Astrocyte (in vitro differentiated cells and primary cell): ENCODE measurements at places on chromosomes 6 and 20. TPM values are rescaled to one million over a fixed set of nuclear protein-coding genes. Genes with fewer than 3 reads are reported as not detected.
A peak's percentile ranks its signal among the peaks of the same experiment; 100 is the strongest.

Gene SULF2
- 115 and 139 TPM in 2 replicates for total RNA-seq

Gene LY6G5B
- 17.5 and 20.3 TPM in 2 replicates for total RNA-seq

Gene BEND3
- total RNA-seq, result 3.7 and 4.4 TPM in 2 replicates

Gene TMC2
- not detected in 2 replicates for total RNA-seq

- H3K4me3 ChIP-seq, result no peak overlapping the region
- no peaks in the 10 kb centered on the region for H3K36me3 ChIP-seq
- DNase-seq, result no peak
- H3K27ac ChIP-seq, result no peak overlapping the region
- H3K27me3 ChIP-seq, result no peaks in the 10 kb centered on the region
Observed at GRCh38 chr6:159826968-159827647, 27.0 kb downstream of the PNLDC1 start.

DNA sequence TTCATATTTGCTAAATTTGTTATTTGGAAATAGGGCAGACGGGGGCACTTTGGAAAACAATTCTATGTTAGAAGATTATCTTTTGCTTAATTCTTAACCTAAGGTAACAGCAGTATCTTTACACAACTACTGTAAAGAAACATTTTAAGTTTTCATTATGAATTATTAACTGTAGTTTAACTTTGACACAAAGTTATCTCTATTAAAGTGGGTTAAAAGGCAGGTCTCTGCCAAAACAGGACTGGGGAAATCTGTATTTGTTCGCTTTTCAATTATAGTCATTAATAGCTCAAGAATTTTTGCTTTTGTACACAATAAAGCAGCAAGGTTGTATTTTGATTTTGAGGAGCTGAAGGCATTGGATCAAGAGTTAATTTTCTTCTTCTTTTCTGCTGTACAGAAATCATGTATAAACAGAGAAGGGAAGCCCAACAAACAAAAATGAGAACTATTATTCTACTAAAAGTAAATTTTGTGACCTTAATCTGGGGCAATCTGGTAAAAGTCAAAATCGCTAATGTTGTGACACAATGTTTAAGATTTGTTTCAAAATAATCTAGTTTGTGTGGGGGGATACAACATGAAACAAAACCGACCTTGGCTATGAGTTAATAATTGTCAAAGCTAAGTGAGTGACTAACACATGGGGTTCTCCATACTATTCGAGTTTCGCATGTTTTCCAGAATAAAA lies 2.9 kb downstream of the STAU1 start:
- H3K4me1 ChIP-seq, result peaks cover 8% of the 10 kb centered on the region
- no peaks in the 10 kb centered on the region for H3K36me3 ChIP-seq
- no peaks in the 10 kb centered on the region for H3K27me3 ChIP-seq
- H3K27ac ChIP-seq, result no peak overlapping the region

DNA sequence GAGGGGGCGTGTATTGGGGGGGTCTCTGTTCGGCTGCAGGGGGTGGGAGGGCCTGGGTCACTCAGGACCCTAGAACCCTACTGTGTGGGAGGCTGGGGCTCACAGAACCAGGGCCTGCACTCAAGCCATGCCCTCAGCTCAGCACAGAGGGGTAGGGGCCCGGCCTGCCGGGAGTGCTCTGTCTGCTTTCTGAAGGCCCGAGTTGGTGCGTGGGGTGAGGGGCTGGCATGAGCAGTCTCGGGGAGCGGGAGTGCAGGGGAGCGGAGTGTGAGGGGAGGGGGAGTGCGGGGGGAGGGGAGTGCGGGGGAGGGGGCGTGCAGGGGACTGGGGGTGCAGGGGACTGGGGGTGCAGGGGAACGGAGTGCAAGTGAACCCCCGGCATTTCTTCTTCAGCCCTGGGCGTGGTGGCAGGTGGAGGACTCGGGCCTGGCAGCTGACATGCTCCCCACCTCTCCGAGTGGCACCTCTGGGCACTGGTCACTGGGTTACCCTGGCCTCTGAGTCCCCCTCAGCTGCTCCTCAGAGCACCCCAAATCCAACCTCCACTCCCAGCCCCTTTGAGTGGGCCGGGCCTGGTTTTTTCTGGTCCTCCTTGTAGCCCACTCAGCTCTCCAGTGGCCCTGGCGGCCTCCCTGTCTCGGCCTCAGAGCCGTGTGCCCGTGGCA lies 1.0 kb downstream of the COL20A1 start:
- no peaks in the 10 kb centered on the region for H3K4me1 ChIP-seq
- DNase-seq, result no peak
- peaks cover 21% of the 10 kb centered on the region for H3K27me3 ChIP-seq
- H3K27ac ChIP-seq, result no peak overlapping the region

DNA sequence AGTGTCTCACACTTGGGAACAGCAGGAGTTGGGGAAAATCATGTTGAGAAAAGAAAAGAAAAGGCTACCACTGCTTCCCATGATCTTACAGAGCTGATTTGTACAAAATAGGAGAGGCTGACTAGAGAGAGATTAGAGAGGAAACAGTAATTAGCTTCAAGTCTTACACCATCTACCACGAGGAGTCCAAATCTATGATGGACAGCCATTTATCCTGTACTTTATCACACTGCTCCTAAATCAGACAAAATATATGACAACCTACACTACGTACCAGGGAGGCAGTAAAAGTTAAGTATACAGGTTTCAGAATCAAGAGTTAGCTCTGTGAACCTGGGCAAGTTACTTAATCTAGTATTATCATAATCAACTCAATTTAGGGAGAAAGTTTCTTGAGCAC lies 38.0 kb downstream of the RARS2 start:
- no peaks in the 10 kb centered on the region for H3K4me1 ChIP-seq
- H3K36me3 ChIP-seq, result peaks cover 37% of the 10 kb centered on the region
- no peak overlapping the region for H3K4me3 ChIP-seq
- no peaks in the 10 kb centered on the region for H3K27me3 ChIP-seq
- no peak overlapping the region for H3K27ac ChIP-seq

- no peaks in the 10 kb centered on the region for H3K27me3 ChIP-seq
- H3K4me3 ChIP-seq, result no peak overlapping the region
- no peak for DNase-seq
- H3K4me1 ChIP-seq, result no peaks in the 10 kb centered on the region
- no peaks in the 10 kb centered on the region for H3K36me3 ChIP-seq
Observed at GRCh38 chr6:168385858-168386735, 54.9 kb upstream of the SMOC2 start.

GRCh38 chr20:10848810-10849370 lies 175.1 kb upstream of the JAG1 start:
- H3K4me1 ChIP-seq, result peaks cover 10% of the 10 kb centered on the region
- H3K27me3 ChIP-seq, result no peaks in the 10 kb centered on the region
- peak overlapping the region; percentile 34 for H3K27ac ChIP-seq
- DNase-seq, result peak; percentile 98
- H3K36me3 ChIP-seq, result no peaks in the 10 kb centered on the region

DNA sequence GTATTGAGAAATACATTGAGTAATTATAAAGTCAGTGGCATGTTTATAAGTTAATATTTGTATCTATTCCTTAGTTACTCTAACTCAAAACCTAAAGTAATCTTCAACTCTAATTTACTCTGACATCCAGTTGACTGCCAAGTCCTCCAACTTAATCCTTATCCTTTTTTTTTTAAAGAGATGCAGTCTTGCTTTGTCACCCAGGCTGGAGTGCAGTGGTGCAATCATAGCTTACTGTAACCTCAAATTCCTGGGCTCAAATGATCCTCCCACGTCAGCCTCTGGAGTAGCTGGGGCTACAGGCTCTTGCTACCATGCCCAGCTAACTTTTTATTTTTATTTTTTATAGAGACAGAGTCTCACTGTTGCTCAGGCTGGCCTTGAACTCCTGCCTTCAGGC lies 24.4 kb downstream of the PTPN1 start:
- H3K4me3 ChIP-seq, result no peak overlapping the region
- peak; percentile 87 for DNase-seq
- peaks cover 30% of the 10 kb centered on the region for H3K4me1 ChIP-seq
- H3K27me3 ChIP-seq, result no peaks in the 10 kb centered on the region
- peak overlapping the region; percentile 36 for H3K27ac ChIP-seq

- H3K27ac ChIP-seq, result no peak overlapping the region
- no peaks in the 10 kb centered on the region for H3K36me3 ChIP-seq
- no peaks in the 10 kb centered on the region for H3K27me3 ChIP-seq
- no peak overlapping the region for H3K4me3 ChIP-seq
- no peak for DNase-seq
Observed at GRCh38 chr6:136213853-136214252, 36.3 kb downstream of the MTFR2 start.

DNA sequence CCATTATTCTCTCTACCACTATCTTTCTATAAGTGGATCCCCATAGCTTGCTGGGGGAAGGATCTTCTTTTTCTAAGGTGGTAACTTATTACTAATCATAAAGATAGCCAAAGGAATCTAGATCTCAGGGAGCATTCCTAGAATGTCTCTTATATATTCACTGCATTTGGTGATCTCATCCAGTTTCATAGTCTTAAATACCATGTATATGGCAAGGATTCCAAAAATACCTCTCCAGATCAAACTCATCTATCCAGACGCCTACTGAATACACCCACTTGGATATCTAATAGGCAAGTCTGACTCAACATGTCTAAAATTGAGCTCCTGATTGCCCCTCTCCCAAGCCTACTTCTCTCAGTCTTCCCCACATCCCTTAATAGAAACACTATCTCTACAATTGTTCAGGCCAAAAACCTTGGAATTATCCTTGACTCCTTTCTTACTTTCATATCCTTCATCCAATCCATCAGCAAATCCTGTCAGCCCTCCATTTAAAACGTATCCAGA lies 264.4 kb downstream of the HACE1 start:
- no peaks in the 10 kb centered on the region for H3K27me3 ChIP-seq
- H3K4me3 ChIP-seq, result no peak overlapping the region
- no peaks in the 10 kb centered on the region for H3K36me3 ChIP-seq
- H3K27ac ChIP-seq, result no peak overlapping the region

GRCh38 chr6:18293076-18293904 lies 29.0 kb upstream of the DEK start:
- H3K27me3 ChIP-seq, result no peaks in the 10 kb centered on the region
- H3K27ac ChIP-seq, result no peak overlapping the region
- DNase-seq, result peak; percentile 22
- no peak overlapping the region for H3K4me3 ChIP-seq
- no peaks in the 10 kb centered on the region for H3K4me1 ChIP-seq

DNA sequence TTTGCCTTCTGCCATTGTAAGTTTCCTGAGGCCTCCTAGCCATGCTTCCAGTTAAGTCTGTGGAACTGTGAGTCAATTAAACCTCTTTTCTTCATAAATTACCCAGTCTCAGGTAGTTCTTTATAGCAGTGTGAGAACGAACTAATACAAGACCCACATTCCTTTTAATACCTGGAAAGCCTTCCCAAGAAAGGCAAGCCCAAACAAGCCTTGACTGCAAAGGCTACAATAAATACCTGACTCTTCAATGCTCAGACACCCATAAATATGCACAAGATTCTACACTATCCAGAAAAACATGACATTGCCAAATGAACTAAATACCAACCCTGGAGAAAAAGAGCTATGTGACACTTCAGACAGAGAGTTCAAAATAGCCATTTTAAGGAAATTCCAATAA lies 338.8 kb downstream of the HAO1 start:
- no peak overlapping the region for H3K27ac ChIP-seq
- H3K36me3 ChIP-seq, result no peaks in the 10 kb centered on the region
- DNase-seq, result no peak
- H3K4me1 ChIP-seq, result no peaks in the 10 kb centered on the region
- no peaks in the 10 kb centered on the region for H3K27me3 ChIP-seq

- no peak for DNase-seq
- no peak overlapping the region for H3K27ac ChIP-seq
- H3K4me3 ChIP-seq, result no peak overlapping the region
- no peaks in the 10 kb centered on the region for H3K27me3 ChIP-seq
- no peaks in the 10 kb centered on the region for H3K36me3 ChIP-seq
Observed at GRCh38 chr6:138211048-138211581, 7.2 kb downstream of the PBOV1 start.

DNA sequence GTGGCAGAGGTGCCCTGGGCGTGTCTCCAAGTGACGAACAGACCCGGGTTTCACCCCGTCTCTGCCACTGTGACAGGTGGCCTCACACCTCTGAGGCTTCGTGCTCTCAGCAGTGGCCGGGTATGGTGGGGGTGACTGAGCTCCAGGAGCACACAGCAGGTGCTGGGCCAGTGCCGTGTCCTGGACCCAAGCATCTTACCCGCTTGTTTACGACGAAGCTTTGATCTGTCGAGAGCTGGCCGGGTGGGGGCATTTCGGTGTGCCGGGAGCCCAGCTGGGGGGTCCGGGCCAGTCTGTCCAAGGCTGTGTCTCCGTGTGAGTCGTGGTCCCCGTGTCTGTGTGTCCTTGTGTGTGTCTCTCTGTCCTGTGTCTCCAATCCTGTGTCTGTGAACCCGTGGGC lies 7.1 kb upstream of the LKAAEAR1 start:
- no peaks in the 10 kb centered on the region for H3K36me3 ChIP-seq
- H3K4me3 ChIP-seq, result no peak overlapping the region
- DNase-seq, result no peak
- no peak overlapping the region for H3K27ac ChIP-seq
- H3K4me1 ChIP-seq, result no peaks in the 10 kb centered on the region
- H3K27me3 ChIP-seq, result peaks cover 20% of the 10 kb centered on the region

GRCh38 chr20:36859700-36860330 lies 16.1 kb upstream of the TLDC2 start:
- no peaks in the 10 kb centered on the region for H3K27me3 ChIP-seq
- no peak overlapping the region for H3K27ac ChIP-seq
- H3K4me3 ChIP-seq, result no peak overlapping the region
- DNase-seq, result no peak

DNA sequence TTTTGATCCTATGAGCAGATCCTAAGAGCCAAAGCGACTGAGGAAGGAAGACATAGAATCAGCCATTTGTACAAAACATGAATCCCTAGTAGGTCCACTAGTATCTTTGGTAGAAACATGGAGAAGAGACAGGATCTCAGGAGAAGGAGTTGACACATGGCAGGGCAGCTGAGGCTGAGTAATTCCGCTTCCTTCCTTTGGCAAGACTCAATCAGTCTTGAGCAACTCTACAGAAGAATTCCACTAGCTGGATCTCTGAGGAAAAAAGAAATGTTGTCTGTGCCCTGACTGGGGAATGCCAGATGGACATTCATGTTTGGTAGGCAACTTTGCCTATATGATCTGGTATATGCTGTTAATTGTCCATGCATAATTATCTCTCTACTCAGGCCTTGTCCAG lies 35.3 kb downstream of the ESR1 start:
- DNase-seq, result no peak
- H3K27me3 ChIP-seq, result no peaks in the 10 kb centered on the region
- no peaks in the 10 kb centered on the region for H3K4me1 ChIP-seq

GRCh38 chr6:2630891-2631571 lies 119.7 kb downstream of the MYLK4 start:
- H3K4me1 ChIP-seq, result peaks cover 42% of the 10 kb centered on the region
- no peaks in the 10 kb centered on the region for H3K27me3 ChIP-seq
- no peaks in the 10 kb centered on the region for H3K36me3 ChIP-seq
- DNase-seq, result peak; percentile 95
- H3K27ac ChIP-seq, result peak overlapping the region; percentile 87
